Activated CD8-positive, alpha-beta memory T cell treated with anti-CD3 and anti-CD28 coated beads for 24 hours (primary cell): ENCODE measurements at places on chromosomes 13 and 19.

GRCh38 chr13:109783447-109783814 is 3.0 kb downstream of the IRS2 start:
- DNase-seq, result no peak

DNA sequence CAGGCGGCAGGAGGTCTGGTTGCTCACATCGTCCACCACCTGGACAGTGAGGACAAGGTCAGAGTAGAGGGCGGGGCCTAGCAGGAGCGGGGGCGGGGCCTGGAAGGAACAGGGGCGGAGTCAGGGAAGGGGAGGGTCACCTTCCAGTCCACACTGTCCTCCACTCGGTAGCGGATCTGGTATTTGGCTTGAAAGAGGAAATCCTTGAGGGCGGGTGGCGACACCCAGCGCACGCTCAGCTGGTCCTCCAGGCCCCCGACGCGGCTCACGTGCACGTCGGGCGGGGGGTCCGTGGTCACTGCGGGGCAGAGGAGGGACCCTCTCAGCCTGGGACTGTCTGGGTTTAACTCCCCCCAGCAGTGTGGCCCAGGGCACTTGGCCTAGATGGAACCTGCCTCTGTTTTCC is 8.2 kb downstream of the REX1BD start:
- DNase-seq, result no peak

DNA sequence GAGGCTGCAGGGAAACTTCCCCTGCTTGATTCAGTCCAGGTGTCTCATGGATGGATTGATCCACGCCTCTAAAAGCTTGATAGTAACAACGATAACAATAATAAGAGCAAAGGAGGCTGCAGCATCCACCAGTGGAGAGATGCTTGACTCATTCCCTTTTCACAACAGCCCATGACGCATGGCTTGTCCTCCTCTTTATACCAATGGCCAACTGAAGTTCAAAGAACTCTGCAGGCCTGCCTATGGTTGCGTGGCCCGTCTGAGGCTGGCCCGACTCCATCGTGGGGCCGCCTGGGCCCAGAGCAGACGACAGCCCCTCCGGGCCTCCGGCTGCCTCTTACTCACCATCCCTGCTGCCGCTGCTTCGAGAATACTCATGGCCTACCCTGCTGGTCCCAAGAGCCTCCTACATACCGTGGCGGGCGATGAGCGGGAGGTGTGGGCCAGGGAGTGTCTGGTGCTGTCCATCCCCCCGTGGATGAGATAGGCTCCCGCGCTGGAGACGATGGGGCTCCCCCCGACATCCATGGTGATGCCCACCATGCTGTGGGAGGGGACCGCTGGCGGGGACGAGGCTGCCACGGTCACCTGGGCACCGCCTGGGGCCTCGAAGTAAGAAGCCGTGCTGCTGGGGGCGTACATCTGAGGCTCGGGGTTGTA is 61.8 kb upstream of the RANBP3 start:
- DNase-seq, result peak; percentile 42

DNA sequence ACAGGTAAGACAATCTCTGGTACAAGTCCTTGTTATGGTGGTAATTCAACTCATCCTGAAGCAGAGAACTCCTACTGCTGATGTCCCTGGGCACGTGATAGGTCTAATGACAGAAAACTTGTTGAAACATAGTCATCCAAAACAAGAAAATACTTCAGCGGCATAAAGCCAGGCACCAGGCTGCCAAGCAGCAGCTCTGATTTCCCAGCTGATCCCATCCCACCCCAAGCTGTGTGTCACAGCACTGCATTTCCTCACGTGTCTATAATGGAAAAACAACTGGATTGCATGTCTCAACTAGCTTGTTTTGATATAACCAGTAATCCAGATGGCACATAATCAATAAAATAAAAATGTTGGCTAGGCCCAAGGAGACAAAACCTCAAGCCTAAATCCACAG is 64.8 kb downstream of the MIPEP start:
- DNase-seq, result no peak

DNA sequence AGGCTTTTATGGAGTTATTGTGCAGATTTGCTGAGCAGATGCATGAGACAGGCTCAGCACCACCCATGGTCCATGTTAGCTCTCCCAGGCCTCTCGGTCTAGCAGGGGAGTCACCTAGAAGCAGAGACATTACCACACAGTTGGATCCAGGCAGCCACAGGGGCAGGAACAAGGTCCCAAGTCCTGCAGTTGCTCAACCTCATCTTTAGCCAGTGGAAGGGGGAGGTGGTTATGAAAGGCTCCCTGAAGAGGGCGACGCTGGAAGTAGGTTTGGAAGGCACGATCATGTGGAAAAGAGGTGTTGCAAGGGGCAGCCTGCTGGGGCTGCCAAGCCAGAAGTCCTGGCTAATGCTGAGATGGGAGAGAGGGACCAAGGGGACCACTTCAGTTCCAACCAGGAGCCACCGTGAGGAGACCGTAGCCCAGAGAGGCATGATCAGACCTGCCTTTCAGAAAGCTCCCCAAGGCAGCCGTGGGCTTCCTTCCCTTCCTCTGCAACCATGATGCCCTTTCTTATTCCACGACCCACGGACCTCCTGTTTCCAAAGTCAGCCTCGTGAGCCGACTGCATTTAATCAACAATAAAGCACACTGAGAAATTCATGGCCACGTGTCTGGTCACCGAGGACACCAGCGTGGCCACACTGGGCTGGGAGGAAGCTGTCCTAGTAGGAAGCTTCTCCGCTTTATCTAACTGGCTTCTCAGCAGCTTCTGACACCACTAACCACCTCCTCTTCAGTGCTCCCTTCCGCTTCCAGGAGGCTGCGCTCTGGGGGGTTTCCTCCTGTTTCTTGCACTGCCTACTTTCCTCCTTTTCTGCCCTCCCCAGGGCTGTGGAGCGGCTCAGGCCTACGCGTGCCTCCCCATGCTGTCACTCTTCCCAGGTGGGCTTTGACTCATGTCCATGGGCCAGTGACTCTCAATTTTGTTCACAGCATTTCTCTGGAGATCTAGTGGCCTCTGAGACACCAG is 2.6 kb downstream of the AP1M1 start:
- DNase-seq, result no peak

GRCh38 chr19:14369399-14370168 is 11.7 kb upstream of the ADGRE5 start:
- DNase-seq, result peak; percentile 89

GRCh38 chr19:4909897-4910593 is 744 bp downstream of the UHRF1 start:
- peak; percentile 95 for DNase-seq

- DNase-seq, result no peak
Measured at GRCh38 chr13:114161028-114161556, 18.0 kb upstream of the CFAP97D2 start.

DNA sequence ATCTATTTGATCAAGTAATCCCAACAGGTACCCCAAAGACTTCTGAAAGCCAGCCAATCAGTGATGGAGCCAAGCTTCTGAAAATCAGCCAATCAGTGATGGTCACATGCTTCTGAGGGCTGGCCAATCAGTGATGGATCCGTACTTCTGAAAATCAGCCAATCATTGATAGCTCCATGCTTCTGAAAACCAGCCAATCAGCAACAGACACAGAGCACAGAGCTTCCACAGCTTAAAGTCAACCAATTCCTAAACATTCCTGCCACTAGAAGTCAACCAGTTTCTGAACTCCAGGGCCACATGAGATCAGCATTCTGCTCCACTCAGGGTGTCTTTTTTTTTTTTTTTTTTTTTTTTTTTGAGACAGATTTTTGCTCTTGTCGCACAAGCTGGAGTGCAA is 8.2 kb upstream of the HSD17B14 start:
- no peak for DNase-seq

- DNase-seq, result no peak
Measured at GRCh38 chr13:83878691-83879430, 3.4 kb downstream of the SLITRK1 start.

- no peak for DNase-seq
Measured at GRCh38 chr13:30341815-30342570, 34.6 kb upstream of the KATNAL1 start.

GRCh38 chr19:47483800-47484690 is at the start of gene KPTN:
TSS of gene KPTN (minus strand) at chr19:47484219. CDS start at chr19:47484160, 59 bp downstream.
- DNase-seq, result peak; percentile 97

DNA sequence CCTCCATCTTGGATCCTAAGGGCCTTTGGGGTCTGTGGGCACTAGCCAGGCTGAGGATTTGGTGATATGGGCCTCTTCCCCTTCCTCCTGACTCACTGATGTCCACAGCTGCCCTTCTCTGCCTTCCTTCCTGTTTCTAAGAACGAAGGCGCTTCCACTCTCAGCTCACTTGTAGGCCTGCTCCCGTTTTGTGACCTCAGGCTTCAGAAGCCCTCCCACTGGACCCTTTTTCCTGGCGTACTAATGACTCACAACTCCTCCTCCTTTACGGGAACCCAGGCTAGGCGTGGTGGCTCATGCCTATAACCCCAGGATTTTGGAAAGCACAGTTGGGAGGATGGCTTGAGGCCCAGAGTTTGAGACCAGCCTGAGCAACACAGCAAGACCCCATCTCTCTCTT is 55.6 kb downstream of the TMED1 start:
- DNase-seq, result no peak

GRCh38 chr13:52994051-52994450 is 34.6 kb upstream of the OLFM4 start:
- DNase-seq, result no peak

DNA sequence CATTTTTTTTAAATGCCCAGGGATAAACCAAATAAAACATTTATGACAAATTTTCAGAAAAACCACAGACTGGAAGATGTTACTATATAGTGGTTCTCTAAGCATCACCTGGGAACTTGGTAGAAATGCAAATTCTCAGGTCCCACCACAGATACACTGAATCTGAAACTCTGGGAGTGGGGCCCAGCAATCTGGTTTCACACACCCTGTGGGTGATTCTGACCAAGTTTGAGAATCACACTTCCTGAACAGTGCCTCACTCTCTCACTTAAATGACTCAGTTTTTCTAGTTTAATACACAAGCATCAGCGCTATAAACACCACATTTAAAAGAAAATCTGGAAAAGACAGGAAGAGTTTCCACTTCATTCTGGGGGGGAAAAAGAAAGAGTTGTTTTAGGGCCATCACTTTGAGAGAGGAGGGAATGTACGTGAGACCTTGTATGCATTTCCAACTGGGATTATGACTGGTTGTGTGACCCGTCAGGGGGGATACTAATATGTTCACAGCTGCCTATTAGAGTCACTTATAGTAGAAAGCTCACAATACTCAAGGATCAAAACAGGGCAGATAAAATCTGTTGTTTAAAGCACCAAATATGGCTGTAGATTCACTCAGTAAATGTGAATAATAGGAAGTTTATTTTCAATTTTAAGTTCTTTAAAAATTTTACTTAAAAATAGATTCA is 567.7 kb downstream of the GPC6 start:
- peak; percentile 61 for DNase-seq

GRCh38 chr13:50290186-50290585 is 274.9 kb downstream of the KCNRG start:
- no peak for DNase-seq

DNA sequence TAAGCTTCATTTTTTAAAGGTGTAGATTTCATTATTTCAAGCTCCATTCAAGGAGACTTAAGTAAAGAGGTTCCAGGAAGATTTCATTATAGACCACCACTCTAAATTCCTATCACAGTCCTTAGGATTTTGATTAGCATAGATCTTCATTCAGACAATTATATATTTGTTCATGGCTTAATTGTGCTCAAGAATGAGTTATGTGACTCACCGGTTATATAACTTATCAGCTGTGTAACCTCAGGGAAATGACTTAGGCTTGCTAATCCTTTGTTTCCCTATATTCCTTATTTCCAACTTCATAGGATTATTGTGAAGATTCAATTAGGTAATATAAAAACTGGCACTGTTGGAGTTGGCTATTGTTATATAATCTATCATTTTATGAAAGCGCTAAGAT is 632.8 kb upstream of the SPRY2 start:
- no peak for DNase-seq

GRCh38 chr13:26498656-26499601 is 58.6 kb upstream of the WASF3 start:
- DNase-seq, result no peak
